Stimulated activated CD4-positive, alpha-beta T cell treated with anti-CD3 and anti-CD28 coated beads, Interleukin-1b, Interleukin-23, amount 100 ng/mL, for 1 hour (primary cell): ENCODE measurements at places on chromosomes 11 and 22.

DNA sequence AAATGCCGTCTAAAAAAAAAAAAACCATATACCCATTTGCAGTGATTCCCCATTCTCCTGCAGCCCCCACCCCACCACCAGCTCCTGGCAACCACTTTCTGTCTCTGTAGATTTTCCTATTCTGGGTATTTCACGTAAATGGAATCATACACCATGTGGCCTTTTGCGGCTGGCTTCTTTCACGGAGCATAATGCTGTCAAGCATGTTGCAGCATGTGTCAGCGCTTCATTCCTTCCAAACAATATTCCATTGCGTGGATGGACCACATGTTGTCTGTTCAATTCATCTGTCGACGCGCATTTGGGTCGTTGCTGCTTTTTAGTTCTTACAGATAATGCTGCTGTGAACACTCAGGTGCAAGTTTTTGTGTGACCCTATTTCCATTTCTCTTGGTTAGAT lies 14.8 kb upstream of the EMID1 start:
- DNase-seq, result no peak

GRCh38 chr11:93623179-93623578 lies 38.3 kb upstream of the CEP295 start:
- DNase-seq, result no peak

- DNase-seq, result no peak
These were observed 79.0 kb downstream of the EFCAB6 start for GRCh38 chr22:43733138-43733537.

- DNase-seq, result no peak
These were observed 34.7 kb upstream of the FCHSD2 start for GRCh38 chr11:73176874-73177155.
